ENCODE measurements at places on chromosomes 5 and 9. TPM values are rescaled to one million over a fixed set of nuclear protein-coding genes. Genes with fewer than 3 reads are reported as not detected.

Gene ACOT12
- not detected for total RNA-seq

Gene ANKRD34B
- not detected for total RNA-seq

Gene C9orf50
- total RNA-seq = not detected

Gene DDX46
- total RNA-seq = 28.0 TPM

Gene CAMK2A
- 1.1 TPM for total RNA-seq

Gene INSYN2B
- total RNA-seq = 8.4 TPM

Gene FGF10
- total RNA-seq = not detected

Gene FGFR4
- 1.9 TPM for total RNA-seq

Gene MAMDC4
- total RNA-seq = 0.39 TPM

Gene ASPN
- total RNA-seq = 0.10 TPM

Measured in RPMI7951 (cell line).